ENCODE measurements at places on chromosomes 13 and 19. TPM values are rescaled to one million over a fixed set of nuclear protein-coding genes. Genes with fewer than 3 reads are reported as not detected.

DNA sequence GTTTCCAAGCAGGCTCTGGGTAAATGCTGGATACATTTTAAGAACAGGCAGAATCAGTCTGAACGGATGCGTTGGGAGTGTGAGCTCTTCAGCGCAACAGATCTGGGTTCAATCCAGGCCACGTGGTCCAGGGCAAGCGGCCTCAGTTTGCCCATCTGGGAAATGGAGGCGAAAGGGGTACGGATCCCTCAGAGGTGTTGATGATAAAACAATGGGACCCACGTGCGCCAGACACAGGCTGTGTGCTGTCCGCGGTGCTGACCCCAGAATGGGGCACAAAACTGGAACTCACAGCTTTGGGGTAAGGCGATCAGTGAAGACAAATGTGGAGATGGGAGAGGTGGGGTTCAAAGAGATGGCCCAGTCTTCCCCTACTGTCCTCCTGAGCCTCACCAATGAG, 13.1 kb upstream of the PDE4C start:
- DNase-seq, result no peak

Gene PCDH20
- total RNA-seq, result 0.84 TPM

GRCh38 chr19:12596927-12597548, 13.6 kb downstream of the ZNF490 start:
- DNase-seq, result no peak

DNA sequence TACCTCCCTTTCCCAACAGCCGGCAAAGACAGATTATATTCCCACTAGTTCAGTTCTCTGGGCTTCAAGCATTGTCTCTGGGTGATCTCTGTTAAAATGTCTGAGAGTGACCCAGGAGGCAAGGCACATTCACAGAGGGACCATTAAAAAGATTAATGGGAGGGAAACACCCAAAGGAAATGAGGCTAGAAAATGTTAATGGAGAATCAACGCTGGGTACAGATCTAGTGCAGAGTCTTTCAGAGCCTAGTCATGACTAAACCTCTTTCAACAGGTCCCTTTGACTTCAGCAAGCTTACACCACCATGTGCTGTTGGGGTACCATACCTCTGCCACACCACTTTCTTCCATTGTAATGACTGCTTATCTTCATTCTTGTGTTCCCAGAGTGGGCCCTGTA, 358.6 kb downstream of the DCT start:
- DNase-seq, result no peak

Gene ACTMAP
- 3.5 TPM for total RNA-seq

GRCh38 chr19:36973021-36973843, 57.1 kb downstream of the ZNF568 start:
- DNase-seq, result peak; percentile 56

- no peak for DNase-seq
Observed at GRCh38 chr19:8041531-8041931, 11.0 kb upstream of the CCL25 start.

GRCh38 chr13:44591316-44591715, 15.2 kb upstream of the TSC22D1 start:
- no peak for DNase-seq

DNA sequence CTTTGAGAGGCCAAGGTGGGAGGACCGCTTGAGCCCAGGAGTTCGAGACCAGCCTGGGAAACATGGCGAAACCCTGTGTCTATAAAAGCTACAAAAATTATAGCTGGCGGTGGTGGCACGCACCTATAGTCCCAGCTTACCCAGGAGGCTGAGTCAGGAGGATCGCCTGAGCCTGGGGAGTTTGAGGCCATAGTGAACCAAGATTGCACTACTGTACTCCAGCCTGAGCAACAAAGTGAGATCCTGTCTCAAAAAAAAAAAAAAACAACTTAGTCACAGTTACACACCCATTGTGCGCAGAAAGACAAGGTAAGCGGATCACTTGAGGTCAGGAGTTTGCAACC, 728 bp upstream of the DENND1C start:
- DNase-seq, result no peak

Gene SLC7A10
- 12.9 TPM for total RNA-seq

Gene AP1M2
- 2.4 TPM for total RNA-seq

DNA sequence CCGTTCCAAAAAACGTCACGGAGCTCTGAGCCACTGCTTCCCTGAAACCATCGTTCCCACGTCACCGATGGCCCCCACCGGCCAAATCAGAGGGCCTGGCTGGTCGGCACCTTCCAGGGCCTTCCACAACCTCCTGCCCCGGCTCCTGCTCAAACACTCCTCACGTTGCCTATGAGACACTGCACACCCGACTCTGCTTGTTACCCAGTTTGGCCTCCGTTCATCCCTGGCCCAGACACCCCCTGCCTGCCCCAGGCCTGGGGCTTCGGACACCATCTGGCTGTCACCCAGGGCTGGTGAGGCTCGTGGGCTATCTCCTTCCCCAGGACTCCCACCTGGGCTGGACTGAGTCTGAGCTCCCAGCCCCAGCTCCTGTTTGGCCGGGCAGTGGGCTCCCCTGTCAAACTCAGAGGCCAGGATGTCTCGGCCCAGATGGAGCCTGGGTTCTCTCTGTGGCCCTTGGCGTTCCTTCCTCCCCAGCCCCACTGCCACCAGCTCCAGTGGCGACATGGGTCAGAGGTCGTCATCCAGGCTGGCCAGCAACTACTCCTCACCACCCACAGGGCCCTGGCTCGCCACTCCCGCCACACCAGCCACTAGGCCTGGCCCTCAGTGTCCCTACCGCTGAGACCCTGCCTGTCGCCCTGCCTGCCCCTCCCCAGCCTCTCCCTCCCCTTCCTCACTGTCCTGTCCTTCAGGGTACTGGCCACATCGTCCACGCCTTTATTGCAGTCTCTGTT, 17.7 kb downstream of the CERS1 start:
- DNase-seq, result no peak

DNA sequence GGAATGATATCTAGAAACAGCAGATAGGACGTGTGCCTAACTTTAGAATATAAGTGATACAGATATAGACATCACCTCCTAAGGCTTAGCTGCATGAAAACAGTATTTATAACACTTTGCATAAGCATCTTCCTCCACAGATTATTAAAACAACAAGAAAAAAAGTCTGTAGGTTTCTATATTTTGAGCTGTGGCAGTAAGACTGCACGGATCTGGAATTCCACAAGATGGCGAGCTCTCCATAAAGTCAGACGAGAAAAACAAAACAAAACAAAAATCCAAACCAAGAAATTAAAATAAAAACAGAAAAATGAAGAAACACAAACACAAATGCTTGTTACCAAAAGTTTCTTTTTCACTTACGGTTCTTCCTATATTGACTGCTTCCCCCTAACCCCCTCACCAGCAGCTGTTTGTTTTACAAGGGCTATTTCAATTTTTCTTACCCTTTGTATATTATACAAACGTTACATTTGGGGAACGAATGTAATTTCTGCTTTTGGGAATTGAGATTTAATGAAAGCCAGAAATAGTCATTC, 285.8 kb downstream of the MYO16 start:
- DNase-seq, result no peak

- no peak for DNase-seq
Observed at GRCh38 chr13:51724721-51725120, 79.2 kb downstream of the DHRS12 start.

Gene WTIP
- total RNA-seq, result 12.3 TPM

Gene ERICH6B
- total RNA-seq, result not detected

Gene PSG2
- total RNA-seq, result not detected

Gene RDH8
- total RNA-seq, result not detected

GRCh38 chr13:31160857-31161556, 697 bp downstream of the HSPH1 start:
- DNase-seq, result peak; percentile 44

GRCh38 chr19:17830567-17831418, 9.5 kb upstream of the INSL3 start:
- DNase-seq, result no peak

DNA sequence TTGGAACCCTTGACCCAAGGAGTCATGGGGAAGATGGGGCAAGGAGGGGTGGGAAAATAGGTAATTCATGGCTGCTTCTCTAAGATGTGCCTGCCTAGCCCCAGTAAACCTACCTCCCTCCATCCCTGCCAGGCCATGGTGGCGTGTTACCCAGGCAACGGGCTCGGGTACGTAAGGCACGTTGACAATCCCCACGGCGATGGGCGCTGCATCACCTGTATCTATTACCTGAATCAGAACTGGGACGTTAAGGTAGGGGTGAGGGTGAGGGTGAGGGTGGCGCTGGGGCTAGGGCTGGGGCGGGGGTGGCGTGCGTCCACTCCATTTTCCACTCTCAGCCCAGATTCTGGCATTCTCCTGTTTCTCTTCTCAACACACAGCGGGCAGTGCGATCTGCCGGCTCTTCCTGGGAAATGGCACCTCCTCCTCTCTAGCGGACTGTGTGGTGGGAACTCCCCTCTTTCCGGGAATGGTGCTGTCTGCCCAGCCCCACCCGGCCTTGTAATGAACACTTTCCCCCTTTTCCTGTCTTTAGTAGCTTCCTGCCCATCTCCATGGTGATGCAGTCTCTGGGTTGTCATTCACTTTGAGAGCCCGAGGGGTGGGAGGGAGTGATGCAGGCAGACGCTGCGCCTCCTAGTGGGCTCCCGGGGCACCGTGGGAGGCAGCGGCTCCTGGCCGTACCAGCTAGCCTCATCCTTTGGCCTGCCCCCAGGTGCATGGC, 7.6 kb downstream of the EGLN2 start:
- peak; percentile 75 for DNase-seq

DNA sequence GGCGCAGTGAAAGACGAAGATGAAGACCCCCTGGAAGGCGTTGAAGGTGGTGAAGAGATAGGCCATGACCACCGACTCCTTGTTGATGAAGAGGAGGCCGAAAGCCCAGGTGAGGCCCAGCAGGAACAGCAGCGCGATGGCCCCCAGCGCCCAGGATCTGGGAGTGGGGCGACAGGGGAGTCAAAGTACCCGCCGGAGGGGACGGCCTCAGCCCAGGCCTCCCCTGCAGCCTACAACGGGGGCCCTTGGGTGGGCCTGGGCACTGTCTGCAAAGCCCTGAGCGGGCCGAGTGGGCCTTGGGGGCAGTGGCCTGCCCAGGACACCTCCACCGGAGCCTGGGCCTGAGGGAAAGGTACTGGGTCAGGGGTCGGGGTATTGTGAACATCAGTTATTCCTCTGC, 19.0 kb upstream of the ASF1B start:
- no peak for DNase-seq

GRCh38 chr13:66794340-66795031, 435.6 kb downstream of the PCDH9 start:
- no peak for DNase-seq

GRCh38 chr13:76993021-76993420, 1.1 kb downstream of the CLN5 start:
- DNase-seq, result no peak

DNA sequence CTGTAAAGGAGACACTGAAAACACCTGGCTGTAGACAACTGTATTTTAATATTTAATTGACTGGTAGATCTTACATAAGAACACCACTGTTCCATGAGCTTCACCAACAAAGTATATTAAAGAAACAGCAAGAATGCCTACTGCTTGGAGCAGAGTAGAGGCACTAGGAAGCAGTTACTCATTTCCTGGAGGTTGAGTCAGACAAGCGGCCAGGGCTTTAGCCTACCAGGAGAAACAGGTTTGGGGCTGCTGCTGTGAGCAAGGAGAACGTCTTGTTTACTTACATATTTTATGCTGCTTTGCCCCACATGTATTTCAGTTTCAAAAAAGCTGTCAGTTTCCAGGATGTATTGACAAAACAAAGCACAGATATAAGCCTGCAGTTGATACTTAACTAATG, 33.4 kb downstream of the ALG5 start:
- no peak for DNase-seq

DNA sequence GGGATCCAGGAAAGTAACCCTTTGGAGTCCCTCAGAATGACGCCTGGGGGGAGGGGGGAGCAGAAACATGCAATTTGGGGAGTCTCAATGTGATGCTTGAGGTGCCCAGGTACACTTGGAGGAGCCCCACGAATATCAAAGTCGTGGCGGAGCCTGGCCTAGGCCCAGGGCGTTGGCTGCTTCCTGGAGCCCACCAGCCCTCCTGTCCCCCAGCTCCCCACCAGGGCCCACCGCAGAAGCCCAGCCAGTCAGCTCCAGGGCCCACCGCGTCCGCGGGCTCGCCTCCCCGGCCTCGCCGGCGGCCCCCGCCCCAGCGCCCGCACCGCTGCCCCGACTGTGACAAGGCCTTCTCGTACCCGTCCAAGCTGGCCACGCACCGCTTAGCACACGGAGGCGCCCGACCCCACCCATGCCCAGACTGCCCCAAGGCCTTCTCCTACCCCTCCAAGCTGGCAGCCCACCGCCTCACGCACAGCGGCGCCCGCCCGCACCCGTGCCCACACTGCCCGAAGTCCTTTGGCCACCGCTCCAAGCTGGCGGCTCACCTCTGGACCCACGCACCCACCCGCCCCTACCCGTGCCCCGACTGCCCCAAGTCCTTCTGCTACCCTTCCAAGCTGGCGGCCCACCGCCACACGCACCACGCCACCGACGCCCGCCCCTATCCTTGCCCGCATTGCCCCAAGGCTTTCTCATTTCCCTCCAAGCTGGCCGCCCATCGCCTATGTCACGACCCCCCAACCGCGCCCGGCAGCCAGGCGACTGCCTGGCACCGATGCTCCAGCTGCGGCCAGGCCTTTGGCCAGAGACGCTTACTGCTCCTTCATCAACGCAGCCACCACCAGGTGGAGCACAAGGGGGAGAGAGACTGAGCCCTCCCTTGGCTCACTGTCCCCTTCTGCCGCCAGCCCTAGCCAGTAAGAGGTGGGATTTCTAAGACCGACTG, 2.1 kb downstream of the ZNF575 start:
- DNase-seq, result peak; percentile 57

Gene SLC27A5
- 5.5 TPM for total RNA-seq

DNA sequence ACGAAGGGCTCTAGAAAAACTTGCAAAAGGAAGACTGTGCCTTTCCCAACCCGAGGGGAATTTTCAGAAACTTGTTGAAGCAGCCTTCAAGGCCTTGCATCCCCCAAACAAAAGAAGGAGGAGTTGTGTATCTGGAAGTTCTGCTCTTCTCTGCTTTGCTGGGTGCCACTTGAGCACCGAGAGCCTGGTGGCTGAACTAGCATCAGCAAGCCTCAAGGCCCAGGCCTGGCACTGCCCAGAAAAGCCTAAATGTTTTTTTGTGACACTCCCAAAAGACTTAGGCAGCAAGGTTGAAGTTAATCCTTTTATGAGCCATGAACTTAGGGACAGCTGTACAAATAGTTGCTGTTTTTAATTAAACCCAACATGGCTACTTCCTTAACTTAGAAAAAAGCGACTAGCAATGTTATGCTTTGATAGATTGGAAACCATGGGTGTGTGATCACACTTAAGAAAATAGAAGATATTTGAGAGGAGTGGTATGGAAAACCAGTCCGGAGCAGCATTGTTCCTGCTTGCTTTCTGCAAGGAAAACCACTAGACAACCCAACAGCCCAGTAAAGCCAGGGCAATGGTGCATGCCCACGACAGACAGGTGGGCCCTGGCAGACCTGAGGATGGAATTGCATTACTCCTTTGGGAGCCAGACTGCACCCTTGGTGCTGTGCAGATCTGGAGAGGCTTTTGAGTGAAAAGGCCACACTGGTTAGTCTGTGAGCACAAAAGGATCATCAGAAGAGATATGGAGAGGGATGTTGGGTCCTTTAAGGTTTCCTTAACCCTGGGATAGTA, 788 bp upstream of the DLEU7 start:
- no peak for DNase-seq

DNA sequence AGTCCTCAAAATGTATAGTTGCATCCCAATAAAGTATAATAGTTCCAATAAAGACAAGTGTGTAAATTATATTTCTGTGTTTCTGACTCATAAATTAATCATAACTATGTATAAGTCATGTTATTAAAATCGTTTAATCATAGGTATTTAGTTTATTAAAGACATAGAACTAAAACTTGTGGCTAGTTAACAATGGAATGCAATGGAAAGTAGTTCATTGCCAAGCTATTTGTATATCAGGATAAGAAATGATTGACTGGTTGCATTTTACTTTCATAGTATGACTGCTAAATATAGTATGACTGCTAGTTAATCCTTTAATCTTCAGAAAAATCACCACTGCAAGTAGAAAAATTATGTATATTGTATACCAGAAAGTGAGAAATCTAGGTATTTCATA, 16.9 kb downstream of the COG3 start:
- no peak for DNase-seq

Data from omental fat pad (tissue), 4 donors.